ENCODE measurements at places on chromosomes 7 and 10.

GRCh38 chr10:124307591-124307990, 111.1 kb downstream of the OAT start:
- DNase-seq, result no peak

- DNase-seq, result no peak
Measured at GRCh38 chr10:77909749-77910375, 16.7 kb downstream of the DLG5 start.

DNA sequence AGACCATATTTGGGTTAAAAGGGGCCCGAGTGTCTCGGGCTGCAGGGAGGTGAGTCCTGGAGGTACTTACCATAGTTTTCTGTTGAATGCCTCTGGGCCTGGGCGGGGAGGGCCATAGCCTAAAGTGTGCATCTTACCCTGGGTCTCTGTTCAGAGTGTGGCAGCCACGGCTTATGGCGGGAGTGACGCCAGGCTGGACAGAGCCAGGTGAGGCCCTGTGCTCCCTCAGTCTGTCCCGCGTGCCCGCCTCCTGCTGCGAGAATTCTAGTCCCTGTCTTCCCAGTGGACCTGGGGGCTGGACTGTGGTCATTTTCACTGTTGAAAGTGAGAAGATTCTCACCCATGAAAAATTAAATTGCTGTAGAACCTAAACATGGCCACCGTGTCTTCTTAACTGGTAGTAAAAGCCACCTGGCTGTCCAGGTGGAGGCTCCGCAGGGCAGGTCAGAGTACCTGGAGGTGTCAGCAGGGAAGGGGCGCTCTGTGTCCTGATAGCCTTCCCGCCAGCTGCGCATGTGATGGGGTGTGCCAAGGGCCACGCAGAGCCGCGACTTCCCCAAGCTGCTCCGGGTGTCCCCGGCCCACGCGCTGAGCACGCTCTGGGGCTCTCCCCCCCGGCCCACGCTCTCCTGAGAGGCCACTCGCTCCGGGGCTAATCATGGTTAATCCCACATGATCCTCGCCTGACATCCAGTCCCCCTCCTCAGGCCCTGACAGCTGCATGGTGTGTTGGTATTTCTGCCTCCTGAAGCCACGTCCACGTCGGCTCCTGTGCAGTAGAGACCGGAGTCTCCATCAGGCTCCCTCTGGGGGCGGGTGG, 20.3 kb downstream of the INPP5A start:
- no peak for DNase-seq

GRCh38 chr7:50502001-50502684, 52.0 kb upstream of the FIGNL1 start:
- DNase-seq, result no peak

DNA sequence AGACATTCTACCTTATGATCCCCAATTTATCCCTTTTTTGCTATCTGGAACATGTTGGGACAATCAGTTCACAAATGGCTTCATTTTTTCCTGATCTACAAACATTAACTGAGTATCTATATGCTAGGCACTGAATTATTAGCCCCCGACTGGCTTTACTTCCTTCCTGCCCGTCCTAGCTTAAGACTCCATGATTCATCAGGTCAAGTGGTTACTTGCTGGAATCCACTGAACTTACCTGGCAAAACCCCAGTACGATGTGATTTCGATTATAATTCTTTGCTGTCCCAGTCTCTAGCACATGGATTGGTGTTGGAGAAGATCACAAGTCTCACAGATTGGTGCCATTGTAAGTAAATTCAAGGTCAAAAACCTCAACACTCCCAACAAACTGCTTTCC, 77.1 kb downstream of the ORC5 start:
- no peak for DNase-seq

- DNase-seq, result no peak
Measured at GRCh38 chr7:64544010-64544409, 18.9 kb downstream of the ZNF680 start.

- peak; percentile 13 for DNase-seq
Measured at GRCh38 chr10:72846238-72846637, 47.3 kb upstream of the OIT3 start.

DNA sequence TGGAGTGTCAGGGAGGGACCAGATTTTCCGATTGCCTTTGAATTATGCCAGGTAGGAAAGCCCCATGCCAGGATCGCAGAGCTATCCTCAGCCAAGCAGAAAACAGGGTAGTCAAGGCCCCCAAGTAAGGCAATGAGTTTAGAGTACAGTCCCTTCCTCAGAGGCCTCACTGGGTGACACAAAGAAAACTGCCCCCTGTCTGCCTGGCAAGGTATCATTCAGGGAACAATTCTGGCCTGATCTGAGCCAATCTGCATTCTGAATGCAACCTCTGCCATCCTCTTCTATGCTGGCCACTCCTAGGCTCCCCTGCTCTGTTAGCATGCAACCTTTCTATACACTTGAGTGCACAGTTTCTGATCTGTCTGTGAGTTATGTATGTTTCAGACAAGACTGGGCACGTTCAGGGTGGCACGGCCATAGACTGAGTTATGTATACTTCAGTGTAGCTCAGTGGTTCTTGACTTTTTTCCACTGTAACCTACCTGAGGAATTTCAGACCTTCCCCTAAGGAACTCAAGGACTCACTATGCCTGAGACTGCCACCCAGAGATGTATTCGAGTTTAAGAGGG, 336.8 kb downstream of the PLXNA4 start:
- no peak for DNase-seq

DNA sequence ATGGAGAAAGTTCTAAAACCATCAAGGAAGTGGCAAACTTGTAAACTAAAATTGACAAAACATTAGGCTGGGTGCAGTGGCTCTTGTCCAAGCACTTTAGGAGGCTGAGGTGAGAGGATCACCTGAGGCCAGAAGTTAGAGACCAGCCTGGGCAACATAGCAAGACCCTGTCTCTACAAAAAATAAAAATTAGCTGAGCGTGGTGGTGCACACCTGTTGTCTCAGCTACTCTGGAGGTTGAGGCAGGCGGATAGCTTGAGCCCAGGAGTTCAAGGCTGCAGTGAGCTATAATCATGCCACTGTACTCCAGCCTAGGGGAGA, 29.4 kb upstream of the HNRNPH3 start:
- DNase-seq, result no peak

DNA sequence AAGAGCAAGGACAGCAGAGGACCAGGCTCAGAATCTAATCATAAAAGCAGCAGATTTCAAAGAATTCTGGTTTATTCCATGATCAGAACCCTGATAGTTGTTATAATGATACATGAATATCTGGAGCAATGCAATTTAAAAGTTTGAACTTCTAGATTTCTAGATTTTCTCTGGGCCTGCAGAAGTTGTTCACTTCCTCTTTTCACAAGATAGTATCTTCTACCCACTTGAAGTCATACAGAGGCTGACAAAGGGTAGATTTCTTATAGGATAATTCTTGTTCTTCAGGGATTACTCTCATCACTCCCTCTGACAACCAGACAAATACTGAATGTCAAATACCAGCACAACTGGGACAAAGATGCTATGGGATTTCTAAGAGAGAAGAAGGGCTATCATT, 320.0 kb upstream of the ETV1 start:
- no peak for DNase-seq

DNA sequence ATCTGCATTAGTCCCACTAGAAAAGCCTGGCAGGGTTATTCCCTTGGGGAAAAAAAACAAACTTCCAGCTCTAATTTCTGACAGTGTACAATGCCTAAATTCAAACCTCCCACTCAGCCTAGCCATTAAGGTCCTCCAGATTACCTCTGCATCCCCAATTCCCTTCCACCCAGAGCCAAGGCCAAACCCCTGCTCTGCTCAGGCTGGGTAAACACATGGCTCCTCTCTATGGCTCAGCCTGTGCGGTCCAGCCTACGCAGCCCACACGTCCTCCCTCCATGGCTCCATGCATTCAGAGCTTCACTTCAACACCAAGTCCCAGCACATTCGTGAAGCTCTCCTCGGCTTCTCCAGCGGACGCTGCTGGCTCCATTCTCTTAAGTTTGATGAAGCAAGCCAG, 5.2 kb downstream of the DLG5 start:
- DNase-seq, result no peak

DNA sequence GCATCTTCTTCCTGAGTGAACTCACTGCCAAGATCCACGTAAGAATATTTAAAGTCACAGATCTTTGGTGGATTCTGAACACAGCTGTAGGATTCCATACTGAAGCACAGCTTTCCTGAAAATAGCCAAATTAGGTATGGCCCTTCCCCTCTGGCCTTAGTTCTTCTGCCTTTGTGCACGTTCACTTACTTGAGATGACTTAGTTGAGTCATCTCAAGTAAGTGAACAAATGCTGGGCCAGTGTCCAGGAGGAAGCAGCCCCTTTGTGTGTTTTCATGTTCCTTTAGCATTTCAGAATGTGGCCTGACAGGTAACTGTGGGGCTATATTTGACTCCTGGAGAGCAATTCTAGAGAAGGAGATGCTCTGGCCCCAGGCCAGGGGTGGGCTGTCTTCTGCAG, 51.5 kb downstream of the CCNY start:
- no peak for DNase-seq
